ENCODE measurements at places on chromosomes 16 and 17.

DNA sequence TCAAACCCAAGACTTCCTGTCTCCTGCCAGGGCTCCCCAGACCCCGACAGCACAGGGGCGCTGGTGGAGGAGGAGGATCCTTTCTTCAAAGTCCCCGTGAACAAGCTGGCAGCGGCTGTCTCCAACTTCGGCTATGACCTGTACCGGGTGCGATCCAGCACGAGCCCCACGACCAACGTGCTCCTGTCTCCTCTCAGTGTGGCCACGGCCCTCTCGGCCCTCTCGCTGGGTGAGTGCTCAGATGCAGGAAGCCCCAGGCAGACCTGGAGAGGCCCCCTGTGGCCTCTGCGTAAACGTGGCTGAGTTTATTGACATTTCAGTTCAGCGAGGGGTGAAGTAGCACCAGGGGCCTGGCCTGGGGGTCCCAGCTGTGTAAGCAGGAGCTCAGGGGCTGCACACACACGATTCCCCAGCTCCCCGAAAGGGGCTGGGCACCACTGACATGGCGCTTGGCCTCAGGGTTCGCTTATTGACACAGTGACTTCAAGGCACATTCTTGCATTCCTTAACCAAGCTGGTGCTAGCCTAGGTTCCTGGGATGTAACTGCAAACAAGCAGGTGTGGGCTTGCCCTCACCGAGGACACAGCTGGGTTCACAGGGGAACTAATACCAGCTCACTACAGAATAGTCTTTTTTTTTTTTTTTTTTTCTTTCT lies 8.1 kb downstream of the SERPINF1 start:
- DNase-seq = no peak

DNA sequence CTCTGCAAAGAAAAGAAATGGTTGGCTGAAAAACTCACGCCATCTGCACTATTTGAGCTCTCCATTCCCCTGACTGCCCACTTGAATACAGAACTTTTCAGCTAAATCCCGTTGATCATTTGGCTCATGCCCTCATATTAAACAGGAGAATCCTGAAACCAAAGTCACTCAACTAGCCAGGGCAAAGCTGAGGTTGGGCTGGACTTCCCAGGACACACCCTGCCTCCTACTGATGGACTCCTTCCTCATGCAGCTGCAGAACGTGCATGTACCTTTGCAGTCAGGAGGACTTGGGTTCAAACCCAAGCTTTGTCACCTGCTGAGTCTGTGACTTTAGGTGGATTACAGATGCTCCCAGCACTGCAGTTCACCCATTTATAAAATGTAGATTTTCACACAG lies 7.7 kb downstream of the ASIC2 start:
- DNase-seq = no peak

DNA sequence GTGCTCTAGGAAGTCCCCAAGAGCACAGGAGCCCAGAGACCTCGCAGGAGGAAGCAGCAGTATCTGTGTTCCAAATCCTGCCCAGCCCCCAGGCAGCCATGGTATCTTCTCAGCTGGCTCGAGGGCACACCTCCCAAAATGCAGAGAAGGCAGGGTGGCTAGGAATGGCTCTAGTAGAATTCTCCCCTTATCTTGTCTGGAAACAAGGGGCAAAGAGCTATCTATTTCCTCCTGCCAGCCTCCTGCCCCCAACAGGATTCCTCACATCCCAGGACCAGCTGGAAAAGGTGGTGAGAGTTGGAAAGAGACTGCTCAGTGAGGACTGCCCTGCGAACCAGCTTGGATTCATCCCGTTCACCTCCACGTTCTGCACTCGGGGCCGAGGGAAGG lies 8.6 kb upstream of the TSPOAP1 start:
- DNase-seq = no peak

DNA sequence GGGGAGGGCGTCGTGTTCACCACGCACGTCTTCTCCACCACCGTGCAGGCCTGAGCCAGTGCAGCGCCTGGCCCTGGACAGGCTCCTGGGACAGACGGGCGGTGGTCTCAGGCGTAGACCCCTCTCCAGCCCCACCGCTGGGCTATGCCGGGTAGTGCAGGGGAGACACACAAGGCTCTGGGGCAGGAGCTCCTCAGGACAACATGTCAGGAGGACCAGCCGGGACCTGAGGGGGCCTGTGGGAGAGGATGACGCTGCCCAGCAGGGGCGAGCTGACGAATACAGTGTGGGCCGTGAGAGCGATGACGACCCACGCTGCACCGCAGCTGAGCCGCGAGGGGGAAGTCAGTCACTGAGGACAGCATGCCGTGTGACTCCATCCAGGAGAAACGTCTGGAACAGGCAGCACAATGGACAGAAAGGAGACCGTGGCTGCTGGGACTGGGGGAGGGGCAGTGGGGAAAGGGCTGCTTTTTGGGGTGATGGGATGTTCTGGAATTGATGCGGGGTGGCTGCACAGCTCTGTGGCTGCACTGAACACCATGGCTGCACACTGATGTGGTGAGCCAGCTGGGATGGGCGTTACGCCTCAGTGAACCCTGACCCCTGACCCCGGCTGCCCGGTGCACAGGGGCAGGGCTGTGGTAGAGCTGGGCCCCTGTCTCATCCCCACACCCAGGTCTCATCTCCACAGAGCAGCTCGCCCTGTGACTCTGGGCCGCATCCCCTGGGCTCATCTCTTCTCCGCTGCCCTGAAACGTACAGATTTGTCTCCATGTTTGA lies 20.2 kb downstream of the DNASE1 start:
- DNase-seq = no peak

GRCh38 chr17:58415371-58416055 lies 1.8 kb downstream of the RNF43 start:
- peak; percentile 84 for DNase-seq

GRCh38 chr16:48231727-48232492 lies 12.2 kb upstream of the LONP2 start:
- DNase-seq = no peak

DNA sequence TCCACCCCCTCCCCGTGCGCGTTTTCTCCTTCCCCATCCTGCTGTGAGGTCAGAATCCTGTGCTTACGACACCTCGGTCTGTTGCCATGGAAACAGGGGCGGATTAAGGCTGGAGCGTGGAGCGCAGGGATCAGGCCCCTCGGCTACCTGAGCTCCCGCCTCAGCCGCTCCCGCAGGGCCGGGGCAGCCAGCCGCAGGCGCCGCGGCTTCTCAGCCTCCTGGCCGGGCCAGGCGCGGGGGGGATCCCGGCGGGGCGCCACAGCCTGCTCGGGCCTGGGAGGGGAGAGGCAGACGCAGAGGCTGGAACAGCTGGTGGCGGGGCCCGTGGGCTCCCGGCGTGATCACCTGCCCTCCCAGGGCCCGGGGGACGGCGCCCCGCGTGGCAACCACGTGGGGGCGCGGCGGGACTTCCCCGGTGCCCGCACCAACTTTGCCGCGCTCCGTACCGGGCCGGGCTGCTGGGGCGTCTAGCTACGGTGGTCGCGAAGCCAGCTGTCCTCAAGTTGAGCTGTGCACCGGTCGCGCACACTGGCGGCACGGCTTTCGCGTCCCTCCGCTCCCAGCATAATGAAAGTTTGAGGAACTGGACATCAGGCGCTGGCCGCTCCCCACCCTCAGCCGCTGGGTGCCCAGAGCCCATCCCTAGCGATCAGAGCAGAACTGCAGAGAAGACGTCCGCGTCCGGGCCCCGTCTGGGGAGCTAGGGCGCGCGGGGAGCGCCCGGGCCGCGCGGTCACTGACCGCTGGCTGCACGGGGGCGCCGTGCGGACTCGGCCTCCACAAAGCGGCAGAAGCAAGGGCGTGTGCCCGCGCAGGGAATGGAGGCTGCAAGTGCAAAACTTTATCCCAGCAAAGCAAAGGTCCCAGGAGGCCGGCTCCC lies 1.2 kb downstream of the RTN4RL1 start:
- no peak for DNase-seq

DNA sequence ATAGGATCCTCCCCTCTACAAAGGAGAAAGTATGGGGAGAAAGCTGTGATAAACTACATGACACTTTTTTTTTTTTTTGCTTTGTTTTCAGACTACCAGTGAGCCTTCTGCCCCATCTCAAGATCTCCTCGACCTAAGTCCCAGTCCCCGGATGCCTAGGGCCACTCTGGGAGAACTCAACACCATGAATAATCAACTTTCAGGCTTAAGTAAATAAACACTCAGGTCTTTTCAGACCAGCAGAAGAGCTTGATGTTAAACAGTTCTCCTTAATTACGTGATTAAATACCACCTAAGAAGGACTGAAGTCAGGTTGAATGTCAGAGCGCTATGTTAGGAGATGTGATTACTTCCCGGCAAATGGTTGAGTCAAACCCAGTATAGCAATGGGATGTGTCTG lies 31.4 kb downstream of the COX11 start:
- no peak for DNase-seq

- DNase-seq = no peak
These were observed 27.8 kb downstream of the PKD1L3 start for GRCh38 chr16:71972356-71972755.

DNA sequence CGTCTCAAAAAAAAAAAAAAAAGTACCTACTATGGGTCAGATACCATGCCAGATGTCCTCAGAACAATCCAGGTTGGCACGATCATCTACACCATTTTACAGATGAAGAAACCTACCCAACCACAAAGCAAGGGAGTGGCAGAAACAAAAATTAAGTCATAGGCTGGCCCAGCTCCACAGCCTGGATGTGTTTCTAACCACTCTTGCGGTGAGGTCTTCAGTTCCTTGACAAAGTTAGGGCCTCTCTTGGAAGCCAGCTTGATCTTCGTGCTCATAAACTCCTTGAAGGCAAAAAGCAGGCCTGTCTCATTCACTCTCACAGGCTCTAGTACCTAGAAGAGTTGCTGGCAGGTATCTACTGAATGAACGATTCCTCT lies 6.2 kb downstream of the GGA2 start:
- DNase-seq = no peak

DNA sequence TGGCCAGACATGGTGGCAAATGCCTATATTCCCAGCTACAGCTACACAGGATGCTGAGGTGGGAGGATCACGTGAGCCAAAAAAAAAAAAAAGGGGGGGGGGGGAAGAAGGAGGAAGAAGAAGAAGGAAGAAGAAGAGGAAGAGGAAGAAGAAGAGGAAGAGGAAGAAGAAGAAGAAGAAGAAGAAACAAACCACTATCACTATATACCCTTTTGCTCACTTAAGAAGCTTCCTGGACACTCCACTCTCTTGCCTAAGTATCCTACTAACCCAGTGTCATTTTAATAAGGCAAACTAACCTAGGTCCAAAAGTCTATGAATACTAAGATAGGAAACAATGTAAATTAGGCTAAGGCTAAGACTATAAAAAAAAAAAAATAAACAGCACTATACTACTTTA lies 54.8 kb downstream of the GPATCH8 start:
- no peak for DNase-seq

- DNase-seq = no peak
These were observed 9.9 kb downstream of the CRYM start for GRCh38 chr16:21268236-21268635.

Measured in SW480 (cell line).